ENCODE measurements at places on chromosomes 6 and 20. TPM values are rescaled to one million over a fixed set of nuclear protein-coding genes. Genes with fewer than 3 reads are reported as not detected.

SAMD5 gene
- total RNA-seq = 15.5 TPM

CCDC170 gene
- total RNA-seq = 2.6 TPM

TMC2 gene
- 3.7 TPM for total RNA-seq

- DNase-seq = no peak
These were observed 4.3 kb downstream of the OR2J3 start for GRCh38 chr6:29112135-29112534.

Measured in cerebellum (tissue), 4 donors.